Amniotic epithelial cell (primary cell): ENCODE measurements at places on chromosomes 4 and X.

DNA sequence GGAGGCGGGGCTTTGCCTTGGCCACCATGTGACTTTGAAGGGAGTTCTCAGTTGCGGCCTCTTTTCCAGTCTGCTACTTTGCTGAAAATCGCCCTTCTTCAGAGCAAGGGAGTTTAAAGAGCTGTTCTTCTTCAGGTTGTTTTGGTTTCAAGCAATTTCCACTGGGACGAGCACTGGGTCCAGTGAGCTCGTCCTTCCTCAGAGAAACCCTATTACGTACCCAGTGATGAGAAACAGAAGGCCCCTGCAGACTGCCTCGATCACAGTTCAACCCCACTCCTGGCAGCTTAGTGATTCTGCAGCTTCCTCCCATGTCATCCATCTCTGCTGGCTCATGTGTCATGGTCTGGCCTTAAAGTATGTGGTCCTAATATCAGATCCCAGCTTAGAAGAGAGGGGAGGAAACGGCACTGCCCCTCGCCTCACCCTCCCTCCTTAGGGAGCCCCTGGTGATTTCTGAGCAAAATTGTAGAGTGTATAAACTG, 7.8 kb upstream of the FAM149A start:
- DNase-seq, result peak; percentile 8

GRCh38 chr4:184850018-184850417, 24.2 kb upstream of the ACSL1 start:
- no peak for DNase-seq

GRCh38 chr4:159484864-159485263, 382.0 kb downstream of the RAPGEF2 start:
- DNase-seq, result peak; percentile 51

- no peak for DNase-seq
These were observed 278.6 kb upstream of the GNPDA2 start for GRCh38 chr4:45004847-45005565.

- no peak for DNase-seq
These were observed 2.4 kb downstream of the TMEM131L start for GRCh38 chr4:153468587-153468986.
